ENCODE measurements at places on chromosomes 3 and 15.

GRCh38 chr3:121896823-121897222 lies 2.6 kb downstream of the SLC15A2 start:
- no peaks in the 10 kb centered on the region for H3K4me1 ChIP-seq
- no peak overlapping the region for H3K27ac ChIP-seq
- no peak overlapping the region for H3K4me3 ChIP-seq
- H3K36me3 ChIP-seq: no peaks in the 10 kb centered on the region

- H3K27ac ChIP-seq: no peak overlapping the region
- no peak overlapping the region for H3K4me3 ChIP-seq
- no peaks in the 10 kb centered on the region for H3K4me1 ChIP-seq
- DNase-seq: no peak
These were observed 487.5 kb upstream of the WNT5A start for GRCh38 chr3:55974421-55975165.

GRCh38 chr3:55720614-55721013 lies 233.5 kb upstream of the WNT5A start:
- no peak for DNase-seq
- peaks cover 4% of the 10 kb centered on the region for H3K27me3 ChIP-seq
- no peak overlapping the region for H3K27ac ChIP-seq
- H3K4me1 ChIP-seq: no peaks in the 10 kb centered on the region
- no peaks in the 10 kb centered on the region for H3K36me3 ChIP-seq

- DNase-seq: no peak
- H3K4me1 ChIP-seq: no peaks in the 10 kb centered on the region
- H3K36me3 ChIP-seq: no peaks in the 10 kb centered on the region
- H3K4me3 ChIP-seq: no peak overlapping the region
- H3K27me3 ChIP-seq: no peaks in the 10 kb centered on the region
These were observed 62.1 kb upstream of the RNU6-1 start for GRCh38 chr15:67901922-67902321.

GRCh38 chr3:57544181-57545125 lies at the start of gene DNAH12:
Gene DNAH12, minus strand, starts transcription at chr3:57544344. Its CDS starts 1,474 bp downstream, at chr3:57542870.
- H3K27me3 ChIP-seq: peaks cover 5% of the 10 kb centered on the region
- peak; percentile 3 for DNase-seq
- H3K4me3 ChIP-seq: no peak within 1 kb of the TSS
- no peaks in the 10 kb centered on the region for H3K36me3 ChIP-seq
- H3K27ac ChIP-seq: no peak within 1 kb of the TSS

DNA sequence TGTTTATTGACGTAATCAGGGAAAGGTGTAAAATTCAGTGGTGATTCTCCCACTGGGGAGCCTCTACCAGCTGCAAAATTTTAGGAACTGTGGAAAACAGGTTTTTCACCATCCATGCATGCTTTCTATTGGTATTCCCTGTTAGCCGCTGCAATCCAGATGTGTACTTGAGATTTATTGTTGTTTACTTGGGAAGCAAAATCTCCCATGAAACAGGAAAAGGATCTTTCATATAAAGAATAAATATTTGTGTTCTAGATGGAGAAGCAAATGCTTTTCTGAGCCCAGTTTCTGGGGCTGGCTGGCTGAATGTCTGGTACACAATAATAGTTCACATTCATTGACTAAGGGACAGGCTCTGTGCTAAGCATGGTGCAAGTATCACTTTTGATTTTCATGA lies 144.6 kb upstream of the RASGRP1 start:
- DNase-seq: no peak
- H3K36me3 ChIP-seq: no peaks in the 10 kb centered on the region
- H3K27ac ChIP-seq: no peak overlapping the region
- no peak overlapping the region for H3K4me3 ChIP-seq

GRCh38 chr3:105866656-105867653 lies 1.9 kb downstream of the CBLB start:
- peak overlapping the region; percentile 98 for H3K4me3 ChIP-seq
- no peaks in the 10 kb centered on the region for H3K27me3 ChIP-seq
- H3K36me3 ChIP-seq: peaks cover 7% of the 10 kb centered on the region
- H3K27ac ChIP-seq: peak overlapping the region; percentile 85
- DNase-seq: no peak
- peaks cover 11% of the 10 kb centered on the region for H3K4me1 ChIP-seq

DNA sequence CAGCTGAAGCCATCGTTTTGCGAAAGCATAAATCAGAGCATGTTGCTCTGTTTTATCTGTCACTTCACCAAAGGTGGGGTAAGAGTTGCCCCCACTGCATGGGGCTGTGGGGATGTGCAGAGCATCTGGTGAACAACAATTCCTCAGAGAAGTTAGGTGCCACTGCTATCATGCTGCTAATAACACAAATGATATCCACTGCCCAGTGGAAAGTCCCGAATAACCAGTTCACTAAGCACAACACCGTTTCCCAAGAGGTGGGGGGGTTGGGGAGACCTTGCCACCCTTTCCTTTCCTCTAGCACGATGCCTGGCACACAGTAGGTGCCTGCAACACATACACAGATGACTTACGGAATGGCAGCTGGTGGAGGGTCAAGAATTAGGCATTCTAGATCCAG lies 38.6 kb downstream of the FAM3D start:
- H3K36me3 ChIP-seq: no peaks in the 10 kb centered on the region
- no peak overlapping the region for H3K4me3 ChIP-seq
- DNase-seq: no peak
- H3K27me3 ChIP-seq: no peaks in the 10 kb centered on the region
- H3K27ac ChIP-seq: no peak overlapping the region
- peaks cover 4% of the 10 kb centered on the region for H3K4me1 ChIP-seq

- no peak overlapping the region for H3K27ac ChIP-seq
- H3K27me3 ChIP-seq: no peaks in the 10 kb centered on the region
- no peak overlapping the region for H3K4me3 ChIP-seq
- H3K4me1 ChIP-seq: peaks cover 4% of the 10 kb centered on the region
- peaks cover 3% of the 10 kb centered on the region for H3K36me3 ChIP-seq
- no peak for DNase-seq
These were observed 100.7 kb downstream of the TBL1XR1 start for GRCh38 chr3:177096615-177097014.

DNA sequence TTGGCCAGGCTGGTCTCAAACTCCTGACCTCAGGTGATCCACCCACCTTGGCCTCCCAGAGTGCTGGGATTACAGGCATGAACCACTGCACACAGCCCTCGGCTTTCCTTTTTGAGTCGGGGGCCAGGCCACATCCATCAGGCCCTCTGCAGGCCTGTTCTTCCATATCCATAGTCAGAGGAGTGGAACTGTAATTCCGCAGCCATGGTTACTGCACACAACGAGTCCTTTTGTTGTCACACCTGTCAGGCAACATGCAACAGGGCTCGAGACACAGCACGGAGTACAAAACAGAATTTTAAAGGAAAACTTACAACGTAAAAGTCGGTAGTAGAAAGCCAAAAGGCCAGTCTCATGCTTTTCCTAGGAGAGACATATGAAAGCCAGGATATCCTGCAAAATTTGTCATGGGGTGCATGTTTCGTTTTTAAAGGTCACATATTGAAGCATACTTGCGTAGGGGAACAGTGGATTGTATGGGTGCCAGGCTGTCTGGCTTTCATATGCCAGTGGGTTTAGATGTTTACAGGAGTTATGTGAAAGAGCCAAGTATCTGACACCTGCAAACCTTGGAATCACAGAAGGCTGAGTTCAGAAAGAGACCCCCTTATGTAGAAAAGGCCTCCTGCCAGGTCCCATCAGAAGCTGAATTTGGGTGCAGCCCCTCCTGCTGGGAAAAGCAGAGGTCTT lies 63.2 kb upstream of the LPP start:
- H3K27ac ChIP-seq: no peak overlapping the region
- H3K4me1 ChIP-seq: no peaks in the 10 kb centered on the region
- no peaks in the 10 kb centered on the region for H3K36me3 ChIP-seq
- no peak overlapping the region for H3K4me3 ChIP-seq

- H3K36me3 ChIP-seq: no peaks in the 10 kb centered on the region
- H3K27me3 ChIP-seq: no peaks in the 10 kb centered on the region
- H3K4me3 ChIP-seq: no peak overlapping the region
- DNase-seq: no peak
These were observed 41.9 kb upstream of the MAP4 start for GRCh38 chr3:48058091-48058490.

- H3K36me3 ChIP-seq: no peaks in the 10 kb centered on the region
- no peak overlapping the region for H3K27ac ChIP-seq
- peaks cover 14% of the 10 kb centered on the region for H3K27me3 ChIP-seq
- no peak overlapping the region for H3K4me3 ChIP-seq
- no peaks in the 10 kb centered on the region for H3K4me1 ChIP-seq
These were observed 15.8 kb upstream of the NSMCE3 start for GRCh38 chr15:29285386-29285785.

DNA sequence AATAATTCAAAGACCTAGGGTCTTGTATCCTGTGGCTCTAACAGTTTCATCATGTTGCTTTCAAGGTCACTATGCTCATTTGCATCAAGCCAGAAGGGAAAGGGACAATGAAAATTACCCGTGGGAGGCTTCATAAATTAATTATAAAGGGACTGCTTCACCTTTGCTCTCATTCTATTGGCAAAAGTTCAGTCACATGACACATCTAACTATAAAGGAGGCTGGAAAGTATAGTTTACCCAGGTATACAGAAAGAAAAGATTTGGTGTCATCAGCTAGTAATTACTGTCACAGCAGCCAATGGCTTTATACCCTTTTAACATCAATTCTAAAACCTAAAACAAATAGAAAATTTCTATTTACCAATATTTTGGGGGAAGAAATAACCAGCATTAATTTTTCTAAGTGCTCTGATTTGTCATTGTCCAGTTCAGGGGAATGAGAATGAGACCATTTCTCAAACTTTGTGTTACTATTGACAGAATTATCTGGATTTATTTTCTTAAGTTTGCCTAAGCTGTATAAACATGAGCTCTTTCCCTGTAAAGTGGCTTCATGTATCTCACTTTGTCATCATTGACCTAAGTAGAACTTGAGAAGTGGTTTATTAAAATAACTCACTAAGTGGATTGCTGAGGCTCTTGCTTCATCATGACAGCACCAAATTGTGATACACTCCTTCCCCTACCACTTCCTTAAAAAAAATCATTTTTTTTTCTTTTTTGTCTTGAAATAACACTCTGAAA lies 257.7 kb upstream of the PEX5L start:
- H3K27me3 ChIP-seq: no peaks in the 10 kb centered on the region
- no peak overlapping the region for H3K4me3 ChIP-seq
- H3K27ac ChIP-seq: no peak overlapping the region
- H3K4me1 ChIP-seq: no peaks in the 10 kb centered on the region
- H3K36me3 ChIP-seq: no peaks in the 10 kb centered on the region

DNA sequence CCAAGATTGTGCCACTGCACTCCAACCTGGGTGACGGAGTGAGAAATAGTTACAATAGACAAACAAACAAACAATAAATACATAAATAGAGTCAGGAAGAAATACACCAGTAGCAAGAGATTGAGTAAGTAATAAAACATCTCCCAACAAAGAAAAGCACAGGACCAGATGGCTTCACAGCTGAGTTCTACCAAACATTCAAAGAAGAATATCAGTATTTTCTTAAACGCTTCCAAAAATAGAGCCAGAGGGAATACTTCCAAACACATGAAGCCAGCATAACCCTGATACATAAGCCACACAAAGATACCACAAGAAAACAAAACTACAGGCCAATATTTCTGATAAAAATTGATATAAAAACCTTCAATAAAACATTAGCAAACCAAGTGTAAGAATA lies 30.7 kb upstream of the IGSF10 start:
- no peak for DNase-seq
- H3K36me3 ChIP-seq: no peaks in the 10 kb centered on the region
- H3K4me3 ChIP-seq: no peak overlapping the region
- H3K27me3 ChIP-seq: no peaks in the 10 kb centered on the region
- no peak overlapping the region for H3K27ac ChIP-seq

DNA sequence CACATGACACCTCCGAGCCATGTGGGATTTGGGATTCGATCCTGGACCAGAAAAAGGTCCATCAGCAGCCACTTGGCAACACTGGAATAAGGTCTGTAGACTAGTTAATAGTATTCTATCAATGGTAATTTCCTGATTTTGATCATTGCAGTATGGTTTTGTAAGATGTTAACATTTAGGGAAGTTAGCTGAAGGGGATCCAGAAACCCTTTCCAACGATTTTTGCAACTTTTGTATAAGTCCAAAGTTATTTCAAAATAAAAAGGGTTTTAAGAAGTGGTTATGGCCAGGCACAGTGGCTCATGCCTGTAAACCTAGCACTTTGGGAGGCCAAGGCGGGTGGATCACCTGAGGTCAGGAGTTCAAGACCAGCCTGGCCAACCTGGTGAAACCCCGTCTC lies 10.2 kb downstream of the BDH1 start:
- no peak overlapping the region for H3K27ac ChIP-seq
- H3K4me1 ChIP-seq: no peaks in the 10 kb centered on the region
- no peak for DNase-seq
- H3K4me3 ChIP-seq: no peak overlapping the region
- H3K27me3 ChIP-seq: no peaks in the 10 kb centered on the region
- peaks cover 40% of the 10 kb centered on the region for H3K36me3 ChIP-seq

DNA sequence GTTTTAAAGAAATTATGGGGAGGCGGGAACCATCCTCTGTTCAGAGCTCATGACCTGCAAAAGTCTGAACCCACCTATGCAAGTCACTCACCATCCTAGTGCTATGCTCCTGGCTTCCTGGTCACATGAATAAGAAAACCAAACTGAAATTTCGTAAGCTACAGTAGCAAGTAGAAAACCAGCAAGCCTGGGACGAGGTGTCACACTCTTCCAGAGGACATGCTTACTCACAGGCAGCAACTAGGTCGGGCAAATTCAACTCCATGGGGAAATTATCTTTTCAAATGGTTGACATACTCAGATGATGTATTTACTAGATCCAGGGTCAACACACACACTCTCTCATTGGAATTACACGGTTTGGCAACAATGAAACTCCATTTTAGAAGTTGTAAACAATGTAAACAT lies 31.3 kb downstream of the LDHAL6B start:
- DNase-seq: no peak
- H3K27me3 ChIP-seq: no peaks in the 10 kb centered on the region
- no peak overlapping the region for H3K27ac ChIP-seq
- H3K4me1 ChIP-seq: no peaks in the 10 kb centered on the region
- H3K4me3 ChIP-seq: no peak overlapping the region

DNA sequence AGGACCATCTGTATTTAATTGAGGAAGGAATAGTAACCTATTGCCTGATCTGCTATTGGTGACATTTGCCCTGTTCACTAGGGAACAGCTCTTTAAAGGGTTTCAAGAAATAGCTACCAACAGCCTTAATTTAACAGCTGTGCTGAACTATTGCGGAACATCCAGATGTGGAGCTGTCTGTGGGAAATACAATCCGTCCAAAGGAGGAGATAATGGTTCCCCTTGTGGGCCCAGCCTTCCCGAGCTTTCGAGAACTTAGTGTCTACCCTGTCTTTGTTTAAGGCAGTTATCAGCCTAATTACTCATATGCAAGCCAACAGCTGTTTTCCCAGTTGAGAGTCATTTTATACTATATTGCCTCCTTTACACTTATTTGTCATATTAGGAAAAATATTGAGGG lies 398.6 kb downstream of the WDR72 start:
- H3K36me3 ChIP-seq: no peaks in the 10 kb centered on the region
- H3K27me3 ChIP-seq: no peaks in the 10 kb centered on the region
- H3K27ac ChIP-seq: no peak overlapping the region
- H3K4me1 ChIP-seq: no peaks in the 10 kb centered on the region
- DNase-seq: no peak

GRCh38 chr3:124565013-124565412 lies 165.2 kb upstream of the UMPS start:
- H3K4me1 ChIP-seq: no peaks in the 10 kb centered on the region
- H3K27ac ChIP-seq: no peak overlapping the region

- no peak overlapping the region for H3K4me3 ChIP-seq
- no peak overlapping the region for H3K27ac ChIP-seq
- H3K4me1 ChIP-seq: peaks cover 46% of the 10 kb centered on the region
- no peaks in the 10 kb centered on the region for H3K27me3 ChIP-seq
- peaks cover 62% of the 10 kb centered on the region for H3K36me3 ChIP-seq
These were observed 62.6 kb downstream of the RGMA start for GRCh38 chr15:93026380-93026817.

GRCh38 chr3:73508330-73508954 lies 116.3 kb downstream of the PDZRN3 start:
- H3K4me3 ChIP-seq: no peak overlapping the region
- H3K27me3 ChIP-seq: no peaks in the 10 kb centered on the region
- H3K4me1 ChIP-seq: no peaks in the 10 kb centered on the region
- no peak for DNase-seq

Data from T-cell (primary cell).